A549 treated with AZD2906 at 1 μM for 4 hours (cell line): ENCODE measurements at places on chromosomes 11 and 22. TPM values are rescaled to one million over a fixed set of nuclear protein-coding genes. Genes with fewer than 3 reads are reported as not detected.

The LRRN4CL gene
- 0.07 to 0.10 TPM (median 0.08 TPM) in 3 of 5 replicates, not detected in the others for total RNA-seq

The NFAM1 gene
- total RNA-seq: not detected in 5 replicates

The APOA5 gene
- 0.11 TPM in 1 of 5 replicates, not detected in the others for total RNA-seq

The OR2AG1 gene
- not detected in 5 replicates for total RNA-seq

The MPEG1 gene
- not detected in 5 replicates for total RNA-seq

The DEFB131B gene
- not detected in 5 replicates for total RNA-seq

The KRTAP5-10 gene
- total RNA-seq: not detected in 5 replicates

The TRIM49 gene
- total RNA-seq: 0.03 to 0.15 TPM (median 0.08 TPM) in 4 of 5 replicates, not detected in the other

The NAV2 gene
- 20.8 to 29.3 TPM (median 27.4 TPM) in 5 replicates for total RNA-seq

The IL10RA gene
- total RNA-seq: 0.07 to 0.38 TPM (median 0.15 TPM) in 4 of 5 replicates, not detected in the other

The PHF21B gene
- 0.81 to 1.2 TPM (median 0.87 TPM) in 5 replicates for total RNA-seq

The BRD1 gene
- total RNA-seq: 14.6 to 16.6 TPM (median 15.6 TPM) in 5 replicates

The APOL4 gene
- 0.01 to 0.05 TPM (median 0.03 TPM) in 4 of 5 replicates, not detected in the other for total RNA-seq

The LYVE1 gene
- total RNA-seq: 0.48 to 1.2 TPM (median 0.59 TPM) in 5 replicates

The INS gene
- not detected in 5 replicates for total RNA-seq

The ZNF280B gene
- total RNA-seq: 1.1 to 1.8 TPM (median 1.3 TPM) in 5 replicates
